Mammary epithelial cell (primary cell): ENCODE measurements at places on chromosomes 3 and 15.

GRCh38 chr15:95162069-95162468 is 930.7 kb downstream of the MCTP2 start:
- DNase-seq: peak; percentile 12

GRCh38 chr3:52092271-52092660 is 35.9 kb upstream of the DUSP7 start:
- no peak for DNase-seq

DNA sequence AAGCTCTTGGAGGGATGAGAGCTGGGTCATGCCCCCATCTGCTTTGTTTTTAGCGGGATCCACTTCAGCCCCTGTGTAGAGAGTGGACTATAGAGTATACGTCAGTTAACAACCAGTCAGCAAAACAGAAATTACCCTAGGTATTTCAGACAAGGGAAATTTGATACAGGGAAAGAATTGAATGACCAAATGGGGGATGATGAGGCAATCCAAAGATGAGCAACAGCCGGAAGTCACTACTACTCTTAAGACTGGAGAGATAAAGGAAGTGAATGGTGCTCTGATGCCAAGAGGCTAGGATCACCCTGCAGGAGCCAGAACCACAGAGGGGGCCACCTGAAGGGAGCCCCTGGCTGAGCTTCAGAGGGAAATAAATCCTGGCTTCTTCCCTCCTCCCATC is 1.7 kb upstream of the GPR62 start:
- DNase-seq: peak; percentile 43

GRCh38 chr3:170372190-170372879 is 14.8 kb downstream of the SKIL start:
- DNase-seq: no peak

GRCh38 chr3:47476644-47477199 is 981 bp upstream of the SCAP start:
- no peak for DNase-seq

DNA sequence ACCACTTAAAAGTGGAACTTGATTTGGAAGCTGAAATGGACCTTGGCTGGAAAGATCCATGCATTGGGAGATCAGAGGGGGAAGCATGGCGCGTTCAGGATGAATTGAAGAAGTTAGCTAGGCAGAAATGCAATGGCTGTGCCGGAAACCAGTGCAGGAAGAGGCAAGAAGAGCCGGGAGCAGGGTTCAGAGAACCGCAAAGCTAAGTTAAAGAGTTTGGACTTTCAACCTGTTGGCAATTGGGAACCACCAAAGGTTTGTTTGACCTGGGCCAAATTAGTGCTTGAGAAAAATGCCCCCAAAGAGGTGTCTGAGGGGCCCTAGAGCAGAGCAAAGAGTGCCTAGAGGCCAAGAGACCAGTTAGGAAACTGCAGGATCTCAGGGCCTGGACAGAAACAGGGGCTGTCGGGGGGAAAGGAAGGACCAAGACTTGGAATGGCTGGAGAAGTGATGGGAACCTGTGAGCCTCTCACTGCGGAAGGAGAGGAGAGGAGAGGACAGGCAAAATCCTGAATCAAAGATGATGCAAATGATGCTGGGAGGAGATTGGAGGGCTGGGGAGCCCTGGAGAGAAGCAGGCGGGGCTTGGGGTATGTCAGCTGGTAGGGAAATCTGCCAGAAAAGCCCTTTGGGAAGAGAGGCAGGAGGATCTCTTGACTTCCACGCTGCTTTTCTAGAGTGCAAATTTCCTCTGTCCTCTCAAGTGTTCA is 49.3 kb downstream of the FAM174B start:
- DNase-seq: no peak

DNA sequence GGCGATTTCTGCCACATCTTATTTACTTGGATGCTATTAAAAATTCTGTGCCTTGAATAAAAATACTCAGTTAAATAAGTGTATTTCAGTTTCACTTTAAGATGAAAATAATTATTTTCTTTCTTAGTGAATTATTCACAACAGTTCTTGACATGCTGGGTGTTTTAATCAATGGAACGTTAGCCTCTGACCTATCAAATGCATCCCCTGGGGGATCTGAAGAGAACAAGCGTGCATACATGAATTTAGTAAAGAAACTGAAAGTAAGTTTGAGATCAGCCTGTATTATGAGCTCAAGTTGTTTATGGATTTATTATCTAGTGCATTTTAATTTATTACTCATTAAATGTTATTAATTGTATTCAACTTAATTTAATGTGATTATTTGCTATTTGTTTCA is 597 bp downstream of the P2RY12 start:
- DNase-seq: no peak

GRCh38 chr3:100151024-100151707 is 36.9 kb upstream of the FILIP1L start:
- no peak for DNase-seq

GRCh38 chr15:94028121-94028520 is 203.2 kb upstream of the MCTP2 start:
- DNase-seq: no peak

GRCh38 chr3:36312351-36312750 is 68.0 kb upstream of the STAC start:
- no peak for DNase-seq

GRCh38 chr15:71448688-71449114 is 333.4 kb downstream of the THSD4 start:
- DNase-seq: peak; percentile 73

DNA sequence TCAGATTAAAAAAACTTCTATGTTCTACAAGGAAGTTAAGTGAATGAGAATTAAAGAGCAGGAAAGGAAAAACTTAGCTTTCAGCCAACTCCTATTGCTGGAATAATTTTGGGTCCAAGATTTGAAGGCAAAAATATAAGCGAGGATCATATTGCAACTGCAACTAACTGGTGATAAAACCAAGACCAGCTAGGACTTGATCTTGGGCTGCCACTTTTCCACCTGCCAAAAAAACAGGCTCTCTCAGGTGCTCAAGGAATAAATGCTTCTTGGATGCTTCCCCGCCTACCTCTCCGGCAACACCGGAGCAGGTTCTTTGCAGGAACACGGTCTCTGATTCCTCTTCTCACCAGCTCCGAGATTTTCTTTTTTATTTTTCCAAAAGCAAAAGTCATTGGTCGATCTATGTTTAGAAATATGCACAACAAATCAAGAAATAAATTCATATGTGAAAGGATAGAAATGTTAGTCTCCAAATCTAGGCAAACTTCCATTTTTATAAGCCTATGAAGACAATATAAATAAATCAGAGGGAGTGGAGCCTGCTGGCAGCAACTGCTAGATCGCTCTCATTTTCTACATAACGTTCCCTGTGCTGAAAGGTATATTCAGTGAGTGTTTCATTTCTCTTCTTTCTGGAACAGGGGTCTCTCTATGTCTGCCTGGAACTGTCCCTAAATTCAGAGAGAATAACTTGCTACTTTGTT is 241.9 kb downstream of the NTRK3 start:
- no peak for DNase-seq

GRCh38 chr3:74599564-74599963 is 14.9 kb downstream of the CNTN3 start:
- DNase-seq: peak; percentile 96

DNA sequence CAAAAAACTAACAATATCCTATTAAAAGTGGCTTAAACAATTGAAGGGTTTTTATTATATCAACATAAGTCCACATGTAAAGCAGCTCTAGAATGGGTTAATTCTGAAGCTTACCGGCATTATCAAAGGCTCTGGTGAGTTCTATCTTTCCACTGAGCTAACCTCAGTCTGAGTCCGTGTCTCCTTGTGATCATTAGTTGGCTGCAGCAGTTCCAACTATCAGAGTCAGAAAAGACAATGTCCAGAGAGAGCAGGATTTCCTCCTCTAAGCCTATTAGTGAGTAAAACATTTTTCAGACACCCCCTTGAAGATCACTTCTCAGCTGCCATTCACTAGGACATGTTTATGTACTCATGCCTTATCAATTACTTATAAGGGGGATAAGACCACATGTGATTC is 49.9 kb downstream of the DHX36 start:
- no peak for DNase-seq

GRCh38 chr3:28376424-28376823 is 27.8 kb upstream of the AZI2 start:
- peak; percentile 5 for DNase-seq

- DNase-seq: no peak
Measured at GRCh38 chr3:127396473-127396872, 108.6 kb upstream of the PRR20G start.

GRCh38 chr3:30749230-30749629 is 142.8 kb downstream of the TGFBR2 start:
- peak; percentile 54 for DNase-seq

DNA sequence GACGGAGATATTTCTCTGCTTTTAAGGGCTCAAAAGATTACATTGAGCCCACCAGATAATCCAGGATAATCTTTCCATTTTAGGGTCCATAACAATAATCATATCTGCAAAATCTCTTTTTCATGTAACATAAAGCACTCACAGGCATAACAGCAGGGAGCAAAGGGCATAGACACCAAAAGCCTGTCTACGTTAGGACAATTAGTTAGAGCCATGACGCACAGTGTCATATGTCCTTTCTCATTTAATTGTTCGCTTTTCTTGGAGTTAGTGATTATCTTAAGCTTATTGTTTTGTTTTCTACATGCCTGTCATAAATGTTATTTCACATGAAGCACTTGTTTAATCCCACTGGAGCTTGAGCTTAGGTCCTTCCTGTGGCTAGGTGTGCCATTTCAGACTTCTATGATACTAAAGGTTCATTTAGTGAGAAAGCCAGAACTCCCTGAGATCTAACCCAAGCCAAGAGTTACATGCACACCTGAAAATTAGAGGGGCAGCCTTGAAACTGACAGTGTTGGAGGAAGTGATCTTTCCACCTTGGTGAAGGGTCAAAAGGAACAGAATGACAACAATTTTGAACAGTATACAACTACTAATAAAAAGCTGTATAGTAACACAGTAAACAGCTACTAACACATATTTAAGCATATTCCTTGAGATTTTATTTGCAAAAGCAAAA is 11.7 kb upstream of the HHATL start:
- DNase-seq: no peak

- no peak for DNase-seq
Measured at GRCh38 chr3:104901396-104901795, 465.3 kb upstream of the ALCAM start.

- DNase-seq: peak; percentile 62
Measured at GRCh38 chr3:196609343-196609775, 30.1 kb upstream of the NRROS start.

- no peak for DNase-seq
Measured at GRCh38 chr3:186001842-186002241, 64.0 kb upstream of the TRA2B start.
